ENCODE measurements at places on chromosomes 11 and 22.
A peak's percentile ranks its signal among the peaks of the same experiment; 100 is the strongest.

DNA sequence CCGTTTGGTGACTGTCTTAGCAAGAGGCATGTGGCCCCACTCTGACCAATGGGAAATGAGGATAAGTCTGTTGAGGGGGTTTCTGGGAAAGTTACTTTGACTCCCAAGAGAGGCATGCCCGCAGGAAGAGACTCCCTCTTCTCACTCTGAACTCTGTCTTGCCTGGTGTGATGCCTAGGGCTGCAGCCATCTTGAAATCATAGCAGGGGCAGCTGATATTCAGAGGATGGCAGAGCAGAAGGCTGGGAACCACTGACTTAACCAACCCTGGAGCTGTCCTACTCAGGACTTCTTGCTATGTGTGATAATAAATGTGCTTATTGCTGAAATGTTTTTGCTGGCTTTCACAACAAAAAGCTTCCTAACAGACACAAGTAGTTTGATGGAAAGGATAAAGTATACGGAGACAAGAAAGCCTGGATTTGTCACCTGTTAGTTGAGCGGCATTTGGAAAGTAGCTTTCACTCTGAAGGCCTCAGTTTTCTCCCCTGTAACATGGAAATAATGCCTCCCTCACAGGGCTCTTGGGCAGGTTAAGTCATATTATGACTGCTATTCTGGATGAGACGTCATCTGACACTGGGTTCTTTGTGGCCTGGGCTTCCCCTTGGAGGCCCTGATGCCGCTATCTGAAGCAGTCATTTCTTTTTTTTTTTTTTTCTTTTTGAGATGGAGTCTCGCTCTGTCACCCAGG is 128.5 kb downstream of the CEP164 start:
- no peak for DNase-seq

GRCh38 chr22:24443668-24444067 is 16.3 kb downstream of the ADORA2A start:
- DNase-seq: no peak

- no peak for DNase-seq
Measured at GRCh38 chr11:35964841-35965240, 21.0 kb downstream of the LDLRAD3 start.

GRCh38 chr22:35525687-35526332 is 14.8 kb upstream of the RASD2 start:
- no peak for DNase-seq

- DNase-seq: no peak
Measured at GRCh38 chr11:106379712-106380111, 302.2 kb downstream of the AASDHPPT start.

DNA sequence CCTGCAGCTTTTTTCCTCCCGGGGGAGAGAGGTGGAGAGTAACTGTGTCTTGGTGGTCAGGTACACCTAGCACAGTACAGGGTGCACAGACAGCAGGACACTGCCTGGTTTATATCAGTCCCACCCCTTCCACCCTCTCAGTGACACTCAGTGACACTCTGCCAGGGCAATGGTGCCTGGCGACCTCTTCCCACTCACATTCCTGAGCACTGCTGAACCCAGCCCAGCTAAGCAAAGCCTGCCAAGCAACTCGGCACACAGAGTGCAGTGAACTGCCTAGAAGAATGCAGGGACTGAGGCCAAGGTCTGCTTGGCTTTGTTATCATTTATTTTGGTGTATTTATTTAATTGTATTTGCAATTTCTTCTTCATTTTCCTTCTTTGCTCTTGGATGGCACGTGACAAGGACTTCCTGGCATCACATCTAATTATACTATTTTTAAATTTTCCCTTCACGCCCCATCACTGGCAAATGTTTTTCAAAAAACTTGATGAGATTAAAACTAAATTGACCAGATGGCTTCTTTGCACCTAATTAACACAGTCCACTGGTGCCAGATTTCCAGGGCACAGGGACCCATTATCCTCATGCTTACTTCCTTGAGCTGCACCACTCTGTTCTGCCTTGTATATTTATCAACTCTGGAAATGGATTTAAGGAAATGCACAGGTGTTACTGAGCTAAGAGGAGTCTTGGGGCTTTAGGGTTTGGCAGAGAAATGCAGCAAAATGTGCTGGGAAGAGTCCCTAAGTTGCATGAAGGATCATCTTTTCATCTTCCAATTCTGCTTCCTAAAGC is 205.6 kb downstream of the ADAMTS15 start:
- no peak for DNase-seq

GRCh38 chr22:49659281-49659923 is 168.3 kb downstream of the BRD1 start:
- DNase-seq: no peak

DNA sequence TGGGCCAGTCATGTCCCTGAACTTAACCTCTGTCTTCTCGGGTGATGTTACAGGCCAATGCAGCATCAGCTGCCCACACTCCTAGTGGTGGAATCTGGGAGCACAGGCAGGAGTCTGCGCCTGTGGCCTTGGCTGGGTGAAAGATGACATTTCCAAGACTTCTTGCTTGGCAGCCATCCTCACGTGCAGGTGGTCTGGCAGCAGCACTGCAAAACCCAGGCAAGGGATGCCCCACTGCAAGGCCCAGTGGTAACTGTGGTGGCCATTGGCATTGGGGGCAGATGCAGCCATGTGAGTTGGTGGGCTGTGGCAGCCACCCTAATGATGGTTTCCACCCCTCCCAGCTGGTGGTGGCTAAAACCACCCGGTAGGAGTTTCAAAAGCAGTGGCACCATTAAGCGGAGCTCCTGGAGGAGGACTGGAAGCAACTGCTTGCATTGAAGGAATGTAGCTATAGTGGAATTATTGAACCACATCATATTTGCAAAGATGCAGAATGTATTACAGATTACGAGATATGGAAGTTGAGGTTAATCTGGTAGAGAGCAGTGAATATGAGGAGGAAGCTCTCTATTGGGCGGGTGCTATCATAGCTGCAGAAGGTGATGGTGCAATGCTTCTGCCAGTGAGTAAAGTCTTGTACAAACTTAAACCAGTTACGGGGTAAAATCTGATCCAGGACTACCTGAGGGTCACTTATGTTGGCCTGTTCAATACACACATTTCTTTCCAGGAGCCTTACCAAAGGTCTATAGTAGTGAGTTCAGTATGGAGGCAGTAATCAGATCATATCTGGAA is 120.7 kb upstream of the TOP3B start:
- no peak for DNase-seq

GRCh38 chr11:32610797-32611352 is 27.2 kb downstream of the EIF3M start:
- peak; percentile 70 for DNase-seq

DNA sequence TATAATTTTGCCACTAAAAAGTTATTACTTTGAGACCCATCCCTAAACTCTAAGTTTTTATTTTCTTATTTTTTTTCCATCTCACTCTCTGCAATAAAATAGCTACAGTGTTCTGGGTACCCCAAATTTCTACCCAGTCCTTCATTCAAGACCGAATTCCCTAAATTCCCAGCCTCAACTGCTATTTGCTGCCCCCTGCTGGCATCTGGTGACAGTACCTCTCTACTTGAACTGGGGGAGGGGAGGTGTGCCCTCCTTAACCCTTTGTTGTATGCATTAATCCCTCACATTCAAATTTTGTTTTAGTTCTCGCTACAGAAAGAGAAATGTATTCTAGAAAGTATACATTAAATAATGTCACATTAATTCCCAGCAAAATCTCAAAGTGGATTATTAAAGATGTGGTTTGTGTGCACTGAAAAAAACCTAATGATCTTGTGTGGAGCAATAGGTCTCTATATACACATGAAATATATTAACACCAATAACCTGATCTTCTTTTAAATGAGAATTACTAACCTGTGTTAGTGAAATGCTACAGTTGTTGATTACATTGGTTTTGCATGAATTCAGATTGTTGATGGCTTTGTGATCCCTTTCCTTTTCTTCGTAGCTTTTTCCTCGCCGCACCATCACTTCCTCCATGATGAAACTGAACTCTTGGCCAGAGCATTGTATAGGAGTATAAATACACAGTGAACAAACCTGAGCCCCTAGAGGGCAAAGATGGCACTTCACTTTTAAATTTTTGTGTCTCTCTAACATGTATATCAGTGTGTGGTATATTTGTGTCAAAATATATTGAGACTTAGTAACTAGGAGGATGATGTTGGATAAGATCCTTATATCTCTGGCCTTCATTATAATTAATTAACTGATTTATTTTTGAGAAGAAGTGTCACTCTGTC is 590.0 kb downstream of the METTL15 start:
- peak; percentile 44 for DNase-seq

- DNase-seq: no peak
Measured at GRCh38 chr11:116257092-116257491, 515.7 kb downstream of the BUD13 start.

DNA sequence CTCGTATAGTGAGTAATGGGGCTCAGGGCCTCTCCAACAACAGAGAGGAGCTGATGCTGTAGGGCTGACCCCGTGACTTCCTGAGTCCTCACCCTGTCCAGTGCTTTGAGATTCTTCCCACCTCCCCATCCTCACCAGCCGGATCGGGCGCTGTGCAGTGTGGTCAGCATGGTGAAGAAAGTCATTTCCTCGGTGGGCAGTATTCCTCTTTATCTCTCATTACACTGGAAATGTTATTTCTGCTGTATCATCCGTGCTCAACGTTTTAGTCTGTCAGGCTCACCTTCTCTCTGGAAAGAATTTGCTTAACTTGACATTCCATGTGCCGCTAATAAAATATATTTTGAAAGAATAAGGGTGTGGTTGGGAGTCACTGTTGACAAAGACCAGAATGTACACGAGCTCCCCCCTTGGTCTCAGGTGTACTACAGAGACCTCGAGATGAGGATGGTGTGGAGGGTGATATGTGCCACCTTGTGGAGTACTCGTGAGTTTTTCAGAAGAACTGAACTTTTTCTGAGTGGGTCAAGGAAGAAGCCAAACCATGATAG is 25.7 kb upstream of the SCGB1A1 start:
- DNase-seq: no peak

DNA sequence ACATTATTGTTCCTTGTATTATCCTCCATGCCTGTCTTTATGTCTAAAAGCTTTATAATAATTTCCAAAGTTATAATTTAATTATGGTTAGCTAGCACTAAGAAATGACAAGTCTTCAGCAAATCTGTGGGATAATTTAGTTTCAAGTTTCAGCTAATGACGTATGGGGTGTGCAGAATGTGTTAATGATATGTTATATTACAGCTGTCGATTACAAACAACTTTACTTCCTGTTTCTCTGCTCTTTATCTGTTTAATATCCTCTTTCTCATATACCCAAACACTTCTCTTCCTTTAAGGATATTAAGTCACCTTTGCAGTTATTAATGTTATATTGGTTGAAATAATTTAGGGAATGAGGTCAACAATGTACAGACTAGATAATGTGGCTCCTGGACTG is 161.8 kb downstream of the CASP12 start:
- DNase-seq: no peak

DNA sequence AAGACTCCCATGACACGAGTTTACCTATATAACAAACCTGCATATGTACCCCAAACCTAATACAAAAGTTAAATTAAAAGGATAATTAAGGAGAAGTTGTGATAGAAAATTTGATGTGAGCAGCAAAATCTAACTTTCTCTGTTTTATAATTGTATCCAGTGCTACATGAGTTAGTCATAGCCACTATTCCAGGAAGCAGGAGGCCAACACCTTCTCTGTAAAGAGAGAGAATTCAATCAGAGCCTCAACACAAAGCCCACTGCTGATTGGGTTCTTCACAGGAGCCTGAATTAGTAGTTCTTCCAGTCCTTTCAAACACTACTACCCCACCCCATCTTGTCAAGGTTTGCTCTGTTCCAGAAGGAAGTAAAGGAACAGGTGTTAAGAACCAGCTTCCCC is 84.2 kb downstream of the BLID start:
- peak; percentile 45 for DNase-seq

GRCh38 chr11:106745941-106746340 is 272.3 kb downstream of the GUCY1A2 start:
- DNase-seq: peak; percentile 80

Data from fibroblast of skin of abdomen (primary cell).